Activated CD4-positive, alpha-beta memory T cell treated with anti-CD3 and anti-CD28 coated beads for 36 hours (primary cell): ENCODE measurements at places on chromosomes 16 and 17. TPM values are rescaled to one million over a fixed set of nuclear protein-coding genes. Genes with fewer than 3 reads are reported as not detected.

DNA sequence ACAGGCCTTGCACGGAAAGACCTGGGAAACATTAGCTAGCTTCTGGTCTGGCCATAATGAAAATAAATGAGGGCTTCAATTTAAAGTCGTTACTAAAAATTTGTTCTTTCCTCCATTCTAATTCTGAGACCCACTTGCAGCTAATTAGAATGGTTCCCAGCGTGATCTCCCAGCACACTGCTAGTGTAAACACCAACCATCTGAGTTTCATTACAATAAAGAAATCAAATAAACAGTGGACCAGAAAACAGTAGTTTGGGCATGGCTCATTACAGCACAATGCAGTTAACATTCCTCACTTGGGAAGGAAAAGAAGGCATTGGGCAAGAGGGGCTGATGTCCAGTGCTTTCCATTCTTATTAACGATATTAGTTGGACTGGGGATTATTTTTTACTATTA is 410.9 kb upstream of the SOX9 start:
- no peak for DNase-seq

- DNase-seq = no peak
Observed at GRCh38 chr17:40072735-40073346, 10.1 kb downstream of the THRA start.

DNA sequence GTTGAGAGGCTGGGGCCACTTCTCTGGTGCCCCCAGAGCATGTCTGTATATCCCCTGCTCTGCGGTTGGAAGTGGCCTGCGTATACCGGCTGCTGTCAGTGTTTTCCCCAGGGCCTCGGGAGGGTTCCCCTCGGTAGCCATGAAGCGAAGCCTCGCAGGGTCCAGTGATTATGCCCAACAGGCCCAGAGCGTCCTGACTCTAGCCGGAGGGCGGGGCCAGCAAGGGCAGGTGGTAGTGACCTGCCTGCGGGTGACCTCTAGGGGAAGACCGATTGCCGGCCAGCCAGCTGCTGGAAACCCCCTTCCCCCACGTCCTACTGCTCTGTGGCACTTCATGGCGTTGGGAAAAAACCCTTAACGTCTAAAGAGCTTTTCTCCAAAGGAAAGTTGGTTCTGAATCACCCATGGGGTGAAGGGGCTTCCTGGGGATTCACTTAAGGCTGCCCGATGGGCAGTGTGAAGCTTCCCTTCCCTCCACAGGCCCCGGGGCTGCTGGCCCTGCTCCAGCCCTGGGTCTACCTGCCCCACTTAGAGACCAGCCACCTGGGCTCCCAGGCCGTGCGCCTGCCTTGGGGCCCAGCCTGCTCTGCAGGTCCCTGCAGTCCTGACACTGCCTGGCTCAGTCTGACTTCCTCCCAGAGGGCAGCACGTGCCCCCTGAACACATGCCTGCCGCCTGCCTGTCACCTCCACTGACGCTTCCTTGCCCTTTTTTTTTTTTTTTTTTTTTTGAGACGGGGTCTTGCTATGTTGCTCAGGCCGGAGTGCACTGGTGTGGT is 72.8 kb downstream of the SOCS1 start:
- DNase-seq = no peak

DNA sequence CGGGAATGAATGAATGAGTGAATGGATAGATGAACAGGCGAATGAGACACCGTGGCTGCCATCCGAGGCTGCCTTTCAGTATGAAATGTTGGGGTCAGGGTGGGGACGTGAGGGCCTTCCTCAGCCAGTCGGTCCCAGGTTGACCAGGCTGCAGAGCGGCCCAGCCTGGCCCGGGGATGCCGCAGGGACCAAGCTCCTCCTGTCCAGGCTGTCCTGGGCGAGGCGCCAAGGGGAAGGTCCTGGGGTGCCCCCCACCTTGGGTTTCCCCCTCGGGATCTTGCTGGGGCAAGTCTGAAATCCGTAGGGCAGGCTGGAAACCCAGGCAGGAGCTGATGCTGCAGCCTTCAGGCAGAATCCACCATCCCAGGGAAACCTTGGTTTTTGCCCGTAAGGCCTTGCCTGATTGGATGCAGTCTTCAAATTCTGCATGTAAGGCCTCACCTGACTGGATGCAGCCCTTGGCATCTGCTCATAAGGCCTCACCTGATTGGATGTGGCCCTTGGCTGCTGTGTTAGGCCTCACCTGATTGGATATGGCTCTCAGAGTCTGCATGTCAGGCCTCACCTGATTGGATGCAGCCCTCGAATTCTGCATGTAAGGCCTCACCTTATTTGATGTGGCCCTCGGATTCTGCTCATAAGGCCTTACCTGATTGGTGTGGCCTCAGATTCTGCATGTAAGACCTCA is 61.7 kb upstream of the ZNF469 start:
- no peak for DNase-seq

- DNase-seq = no peak
Observed at GRCh38 chr17:59769887-59770286, 62.4 kb downstream of the VMP1 start.

C1QTNF8 gene
- total RNA-seq = not detected

DNA sequence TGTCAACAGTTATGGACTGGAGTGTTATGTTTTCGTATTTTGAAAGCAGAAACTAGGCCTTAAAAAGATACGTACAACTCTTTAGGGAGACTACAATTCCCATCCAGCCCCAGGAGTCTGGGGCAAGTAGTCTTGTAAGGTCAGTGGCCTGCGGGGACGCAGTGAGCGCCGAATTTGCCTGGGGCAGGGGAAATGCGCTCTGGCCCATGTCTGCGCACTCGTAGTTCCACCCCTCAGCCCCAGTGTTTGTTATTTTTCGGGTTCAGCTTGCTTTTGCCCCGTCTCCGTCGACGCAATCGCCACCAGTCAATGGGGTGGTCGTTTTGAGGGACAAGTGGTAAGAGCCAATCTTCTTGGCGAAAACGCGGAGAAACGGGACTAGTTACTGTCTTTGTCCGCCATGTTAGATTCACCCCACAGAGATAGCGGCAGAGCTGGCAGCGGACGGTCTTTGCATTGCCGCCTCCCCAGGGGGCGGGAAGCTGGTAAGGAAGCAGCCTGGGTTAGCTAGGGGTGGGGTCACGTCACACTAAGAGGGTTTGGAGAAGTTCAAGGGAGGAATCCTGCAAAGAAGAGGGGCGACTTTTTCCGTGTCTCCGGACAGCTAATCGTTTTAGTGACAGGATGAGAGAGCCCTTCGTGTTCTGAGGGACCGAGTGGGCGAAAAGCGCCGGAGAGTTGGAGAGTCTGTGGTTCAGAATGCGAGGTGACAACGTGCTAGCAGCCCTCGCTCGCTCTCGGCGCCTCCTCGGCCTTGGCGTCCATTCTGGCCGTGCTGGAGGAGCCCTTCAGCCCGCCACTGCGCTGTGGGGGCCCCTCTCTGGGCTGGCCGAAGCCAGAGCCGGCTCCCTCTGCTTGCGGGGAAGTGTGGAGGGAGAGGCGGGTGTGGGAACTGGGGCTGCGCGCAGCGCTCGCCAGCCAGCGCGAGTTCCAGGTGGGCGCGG is 1.1 kb upstream of the BRCA1 start:
- no peak for DNase-seq
